NCI-H146 (cell line): ENCODE measurements at places on chromosomes 5 and 9.

DNA sequence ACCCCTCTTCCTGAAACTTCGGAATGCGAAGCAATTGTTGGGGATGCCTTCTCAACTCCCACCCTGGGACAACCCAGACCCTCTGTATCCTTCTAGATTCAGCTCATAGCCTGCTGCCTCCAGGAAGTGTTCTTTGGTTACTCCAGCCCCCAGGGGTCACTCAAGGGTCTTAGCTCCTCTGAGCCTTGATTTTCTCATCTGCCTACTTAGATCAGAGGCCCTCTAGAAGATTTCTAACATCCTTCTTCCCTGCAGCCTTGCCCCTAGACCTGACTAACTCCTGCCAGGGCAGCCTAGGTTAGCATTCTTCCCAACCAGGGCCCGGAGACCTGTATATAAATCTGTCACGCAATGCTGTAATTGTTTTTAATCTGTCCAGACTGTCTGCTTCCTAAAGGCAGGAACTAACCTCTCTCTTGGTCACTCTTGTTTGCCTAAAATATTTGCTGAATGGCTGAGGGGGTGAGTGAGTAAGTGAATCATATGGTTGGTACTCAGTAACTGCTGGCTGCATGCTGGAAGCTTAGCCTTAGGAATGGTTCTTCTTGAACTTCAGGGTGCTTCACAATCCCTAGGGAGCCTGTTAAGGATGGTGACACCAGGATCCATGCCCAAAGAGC, 8.2 kb downstream of the GALNT10 start:
- DNase-seq: no peak

GRCh38 chr5:174550026-174550425, 174.4 kb upstream of the MSX2 start:
- no peak for DNase-seq

- DNase-seq: no peak
These were observed 581 bp upstream of the C9orf40 start for GRCh38 chr9:74953235-74953751.

DNA sequence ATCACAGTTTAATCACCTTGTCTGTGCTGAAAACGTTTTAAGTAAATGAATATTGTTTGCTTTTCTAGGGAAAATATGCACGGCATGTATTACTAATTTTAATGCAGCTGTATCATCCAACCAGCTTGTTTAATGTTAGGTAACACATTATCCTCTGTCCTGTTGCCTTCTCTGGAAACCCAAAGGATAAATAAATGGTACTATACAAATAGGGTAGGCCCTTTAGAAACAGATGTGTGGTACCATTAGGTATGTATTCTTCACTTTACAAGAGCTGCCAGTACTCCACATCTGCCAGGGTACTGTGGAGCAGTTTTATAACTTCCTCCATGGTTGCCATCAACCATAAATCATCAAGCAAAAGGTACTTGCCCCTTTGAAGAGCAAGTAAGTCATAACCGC, 42.9 kb downstream of the FAF2 start:
- DNase-seq: no peak

DNA sequence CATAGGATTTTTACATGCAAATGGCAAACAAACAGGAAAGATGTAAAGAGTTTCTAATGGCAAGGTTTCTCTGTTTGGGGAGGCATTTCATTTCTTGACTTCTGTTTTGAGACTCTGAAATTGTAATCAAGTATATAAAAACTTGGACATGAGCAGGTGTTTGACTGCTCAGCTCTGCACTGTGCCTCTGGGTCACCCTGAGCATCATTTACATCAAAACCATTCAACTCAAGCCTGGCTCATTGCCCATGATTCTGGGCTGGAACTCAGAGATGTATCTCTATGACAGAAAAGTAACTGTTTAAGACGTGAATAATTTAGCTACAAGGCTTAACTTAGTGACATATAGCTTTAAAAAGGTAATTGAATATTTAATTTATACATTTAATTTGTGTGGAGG, 1402.4 kb upstream of the NUDT12 start:
- peak; percentile 3 for DNase-seq

GRCh38 chr5:97547999-97548738, 365.1 kb upstream of the RIOK2 start:
- no peak for DNase-seq
